Neural progenitor cell (in vitro differentiated cells): ENCODE measurements at places on chromosomes 2 and 18. TPM values are rescaled to one million over a fixed set of nuclear protein-coding genes. Genes with fewer than 3 reads are reported as not detected.

Gene MROH2A
- total RNA-seq, result not detected in 2 replicates

Gene CPLX4
- total RNA-seq, result 0.12 and 2.2 TPM in 2 replicates

Gene COL4A3
- not detected in 2 replicates for total RNA-seq

Gene TRIM43
- total RNA-seq, result not detected in 2 replicates

Gene CHRNA1
- total RNA-seq, result 0.11 TPM in 1 of 2 replicates, not detected in the other

Gene NBAS
- total RNA-seq, result 58.0 and 60.2 TPM in 2 replicates

Gene POTEE
- 4.8 and 6.5 TPM in 2 replicates for total RNA-seq

Gene IL36B
- total RNA-seq, result not detected in 2 replicates

Gene C2orf81
- total RNA-seq, result 1.8 and 6.0 TPM in 2 replicates

Gene HOXD9
- total RNA-seq, result not detected in 2 replicates

Gene IL36G
- 0.59 and 1.3 TPM in 2 replicates for total RNA-seq

Gene ELOA2
- not detected in 2 replicates for total RNA-seq

Gene SERTAD2
- 12.2 and 19.1 TPM in 2 replicates for total RNA-seq

GRCh38 chr2:206614811-206615210, 27.5 kb upstream of the FAM237A start:
- no peak for DNase-seq

- DNase-seq, result no peak
Measured at GRCh38 chr18:59646963-59647307, 50.3 kb downstream of the CCBE1 start.

GRCh38 chr2:73386342-73386868, 769 bp downstream of the ALMS1 start:
- peak; percentile 53 for DNase-seq

DNA sequence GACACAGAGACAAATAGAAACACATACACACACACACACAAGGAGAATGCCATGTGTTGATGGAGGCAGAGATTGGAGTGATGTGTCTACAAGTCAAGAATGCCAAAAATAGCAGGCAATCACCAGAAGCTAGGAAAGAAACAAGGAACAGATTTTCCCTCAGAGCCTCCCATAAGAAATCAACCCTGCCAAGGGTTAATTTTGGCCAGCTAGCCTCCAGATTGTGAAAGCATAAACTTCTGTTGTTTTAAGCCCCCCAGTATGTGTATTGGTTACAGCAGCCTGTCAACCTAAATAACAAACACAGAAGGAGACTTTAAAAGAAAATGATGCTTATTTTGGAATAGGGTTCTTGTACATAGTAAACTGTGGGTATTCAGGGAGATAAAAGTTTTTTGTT, 5.6 kb upstream of the STK39 start:
- no peak for DNase-seq

DNA sequence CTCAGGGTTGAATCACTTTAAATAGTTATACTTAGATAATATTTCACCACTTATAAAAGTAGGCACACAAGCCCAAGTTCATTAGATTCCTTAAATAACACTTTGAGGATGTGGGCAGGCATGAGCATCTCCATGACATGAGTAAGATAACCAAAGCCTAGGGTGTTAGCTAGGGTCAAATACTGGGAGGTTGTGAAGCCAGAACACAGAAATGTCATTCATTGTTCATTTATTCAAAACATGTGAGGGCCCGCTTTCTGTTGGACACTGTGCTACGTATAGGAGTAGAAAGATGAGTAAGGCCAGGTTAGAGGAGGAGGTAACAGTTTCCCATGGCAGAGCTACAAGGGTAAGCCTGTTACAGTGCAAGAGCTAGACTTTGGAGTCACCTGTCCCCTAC, 93.5 kb upstream of the NEDD4L start:
- DNase-seq, result no peak

GRCh38 chr2:58769111-58769863, 528.2 kb upstream of the FANCL start:
- DNase-seq, result no peak

GRCh38 chr2:1941556-1941955, 197.2 kb upstream of the PXDN start:
- DNase-seq, result no peak

DNA sequence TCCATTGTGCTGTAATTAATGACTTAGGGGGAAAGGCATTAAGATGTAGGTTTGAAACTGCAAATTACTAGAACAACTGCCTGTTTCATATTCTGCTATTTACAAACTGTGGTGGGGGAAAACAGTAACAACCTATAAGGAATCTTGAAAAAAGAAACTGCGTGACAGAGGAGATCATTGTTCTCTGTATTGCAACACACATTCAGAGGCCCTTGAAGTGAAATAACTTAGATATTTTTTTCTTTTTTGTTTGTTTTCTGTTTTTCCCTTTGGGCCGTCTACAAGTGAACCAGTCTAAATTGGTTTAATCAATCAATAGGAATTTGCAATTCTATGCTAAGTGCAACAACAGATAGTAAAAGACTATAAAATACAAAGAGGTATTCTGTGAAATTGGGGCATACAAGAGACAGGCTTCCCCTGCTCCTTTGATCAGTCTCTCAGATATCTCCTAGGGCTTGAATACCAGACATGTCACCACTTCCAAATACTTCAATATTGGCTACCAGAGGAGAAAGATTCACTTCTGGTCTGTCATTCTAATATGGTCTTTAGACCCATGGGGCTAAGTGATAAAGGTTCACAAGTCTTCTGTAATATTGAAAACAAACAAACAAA, 2055.1 kb upstream of the CELF4 start:
- DNase-seq, result no peak

DNA sequence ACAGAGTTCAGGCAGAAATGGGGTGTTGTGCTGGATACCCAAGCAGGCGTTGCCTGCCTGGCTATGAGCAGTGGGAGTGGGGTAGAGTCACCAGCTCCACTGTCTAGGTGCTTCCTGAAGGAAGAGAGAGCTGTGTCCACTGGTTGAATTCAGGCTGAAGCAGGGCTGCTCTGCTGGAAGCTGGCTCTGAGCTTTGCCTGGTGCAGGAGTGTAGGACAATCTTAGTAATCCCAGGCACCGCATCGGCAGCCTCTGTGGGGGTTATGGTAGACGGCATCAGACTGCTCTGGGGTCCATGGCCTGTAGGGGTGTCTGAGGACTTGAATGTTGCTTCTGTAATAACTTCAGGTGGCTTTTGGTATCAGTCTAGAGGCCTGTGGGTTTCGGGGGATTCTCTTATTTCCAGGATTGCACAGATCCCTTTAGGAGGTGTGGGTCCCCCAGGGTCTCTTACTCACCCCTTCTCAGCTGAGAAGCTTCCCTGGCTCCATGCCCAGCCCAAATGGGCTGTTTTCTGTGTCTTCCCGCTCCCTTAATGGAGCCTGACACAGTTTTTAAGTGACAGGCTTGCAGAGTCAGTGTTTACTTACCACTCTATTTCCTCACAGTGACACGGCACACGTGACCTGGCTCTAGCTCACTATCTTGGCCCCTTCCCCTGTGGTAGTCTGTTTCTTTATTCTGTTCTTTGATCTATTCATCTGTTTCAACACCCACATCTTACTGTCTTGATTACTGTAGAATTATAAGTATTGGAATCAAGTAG, 644.3 kb downstream of the CBLN2 start:
- DNase-seq, result no peak

GRCh38 chr2:235229236-235229635, 264.6 kb upstream of the AGAP1 start:
- no peak for DNase-seq

DNA sequence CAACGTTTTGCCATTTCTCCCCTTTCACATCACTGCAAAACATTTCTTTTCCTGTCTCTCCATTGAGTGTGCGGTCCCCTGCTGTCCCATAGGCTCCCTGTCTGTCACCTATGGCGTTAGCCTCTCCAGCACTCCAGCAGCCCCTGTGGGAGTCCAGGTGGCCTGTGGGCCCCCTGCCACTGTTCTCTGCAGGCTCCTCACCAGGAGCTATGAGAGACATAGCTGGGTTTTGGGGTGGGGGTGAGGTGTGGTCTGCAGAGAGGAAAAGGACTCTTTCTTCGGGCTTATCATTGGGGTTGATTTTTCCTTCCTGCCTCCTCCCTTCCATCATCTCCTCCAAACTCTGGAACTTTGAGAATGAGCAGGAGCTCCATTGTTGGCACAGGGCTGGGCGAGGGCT, 36.1 kb upstream of the IGFBP5 start:
- no peak for DNase-seq

- DNase-seq, result no peak
Measured at GRCh38 chr2:191965733-191966132, 118.8 kb upstream of the CAVIN2 start.

- DNase-seq, result no peak
Measured at GRCh38 chr2:100126201-100126600, 16.2 kb downstream of the AFF3 start.

GRCh38 chr2:118088051-118089024, at the start of gene INSIG2:
TSS of gene INSIG2 (plus strand) at chr2:118088471. CDS start at chr2:118096557, 8,086 bp downstream.
- DNase-seq, result peak; percentile 99

GRCh38 chr2:225757248-225757647, 357.7 kb downstream of the NYAP2 start:
- no peak for DNase-seq

DNA sequence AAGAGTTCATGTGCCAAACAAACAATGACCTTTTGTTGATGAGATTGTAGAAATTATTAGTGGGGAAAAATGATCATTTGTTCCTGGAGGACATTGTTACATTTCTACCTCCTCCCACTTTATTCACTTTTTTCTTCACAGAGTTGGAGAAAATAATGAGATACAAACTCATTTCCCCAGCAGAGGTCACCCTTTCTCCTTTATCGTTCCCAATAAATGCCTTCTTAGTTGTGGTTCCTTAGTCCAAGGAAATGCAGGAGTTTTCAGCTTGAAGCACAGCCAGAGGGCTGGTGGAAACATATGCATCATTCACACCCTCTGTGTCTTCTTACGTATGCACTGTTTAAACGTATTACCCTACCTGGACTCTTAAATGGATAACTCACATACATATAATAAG, 108.8 kb downstream of the SLC4A3 start:
- DNase-seq, result peak; percentile 81

DNA sequence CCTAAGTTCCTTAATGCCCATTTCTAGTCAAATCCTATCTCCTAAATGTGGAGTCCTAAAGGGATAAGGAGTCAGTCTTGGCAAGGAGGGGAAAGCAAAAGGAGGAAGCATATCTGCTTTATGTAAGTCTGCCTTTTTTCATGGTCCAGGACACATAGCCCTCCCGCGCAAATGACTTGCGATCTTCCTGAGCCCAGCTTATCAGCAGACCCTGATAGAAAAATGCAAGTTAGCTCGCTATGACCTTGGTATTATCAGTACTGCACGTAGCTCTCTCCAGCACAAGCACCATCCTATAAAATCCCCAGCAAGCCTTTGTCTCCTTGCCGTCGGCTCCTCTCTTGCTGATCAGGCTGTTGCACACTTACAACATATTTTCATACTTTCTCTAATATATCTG, 281.4 kb upstream of the KCNH7 start:
- DNase-seq, result no peak

- DNase-seq, result no peak
Measured at GRCh38 chr18:9103376-9103873, 926 bp downstream of the NDUFV2 start.

- DNase-seq, result no peak
Measured at GRCh38 chr18:41128126-41128525, 826.9 kb upstream of the PIK3C3 start.

DNA sequence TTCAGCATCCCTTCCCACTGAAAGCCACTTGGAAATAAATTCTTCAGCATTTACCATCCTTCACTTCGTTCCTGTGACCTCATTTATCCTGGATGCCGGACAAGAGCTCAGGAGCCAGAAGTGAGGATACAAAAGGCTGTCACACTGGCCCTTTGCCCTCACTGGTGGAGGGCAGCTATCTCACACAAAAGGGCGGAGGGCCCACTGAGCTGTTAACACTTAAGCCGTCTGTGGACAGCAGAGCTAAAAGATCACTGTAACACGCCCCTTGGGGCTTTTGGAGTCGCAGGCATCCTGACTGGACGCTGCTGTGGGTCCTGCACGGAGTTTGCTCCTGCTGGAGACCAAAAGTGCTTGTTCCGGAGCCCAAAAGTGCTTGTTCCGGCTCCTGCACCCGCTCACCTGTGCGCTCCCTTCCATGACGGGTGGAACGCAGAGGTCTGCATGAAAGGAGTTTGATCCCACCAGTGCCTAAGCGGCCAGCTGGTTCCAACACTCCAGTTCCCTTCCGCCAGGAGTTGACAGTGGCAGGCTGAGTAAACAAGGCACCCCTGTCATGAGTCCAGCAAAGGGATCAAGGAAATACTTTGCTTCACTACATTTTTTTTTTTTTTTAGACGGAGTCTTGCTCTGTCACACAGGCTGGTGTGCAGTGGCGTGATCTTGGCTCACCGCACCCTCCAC, 572.0 kb upstream of the LINC00305 start:
- DNase-seq, result peak; percentile 78

GRCh38 chr2:102256276-102256675, 55.1 kb upstream of the IL1RL1 start:
- no peak for DNase-seq

- DNase-seq, result no peak
Measured at GRCh38 chr2:47891369-47892337, 14.6 kb downstream of the FBXO11 start.

GRCh38 chr18:74944676-74945075, 264.3 kb downstream of the PTGR3 start:
- DNase-seq, result no peak

- DNase-seq, result no peak
Measured at GRCh38 chr2:146048141-146048540, 1528.2 kb upstream of the ZEB2 start.

GRCh38 chr18:77057006-77057395, 75.6 kb downstream of the MBP start:
- no peak for DNase-seq
